GM06990 (cell line): ENCODE measurements at places on chromosomes 3 and 15.

GRCh38 chr3:51830836-51831385, 30.5 kb upstream of the IQCF2 start:
- no peak for DNase-seq

DNA sequence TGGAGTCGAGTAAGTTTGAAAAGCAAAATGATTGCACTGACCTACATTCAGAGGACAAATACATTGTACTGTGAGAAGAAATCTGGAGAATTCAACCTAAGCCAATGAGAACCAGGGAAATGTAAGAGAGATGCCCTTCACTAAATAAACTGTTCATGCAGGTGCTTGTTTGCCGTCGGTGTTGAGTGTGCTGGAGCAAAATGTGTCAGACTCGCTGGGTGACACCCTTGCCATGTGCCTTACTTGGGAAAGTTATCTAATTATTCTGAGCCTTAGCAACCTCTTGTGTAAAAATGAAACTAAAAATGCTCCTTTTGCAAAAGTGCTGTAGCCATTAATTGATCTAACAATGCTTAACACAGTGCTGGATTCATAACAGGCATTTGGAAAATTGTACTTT, 140.4 kb downstream of the GABRB3 start:
- no peak for DNase-seq

GRCh38 chr3:48428572-48429316, 1.1 kb downstream of the PLXNB1 start:
- no peak for DNase-seq

DNA sequence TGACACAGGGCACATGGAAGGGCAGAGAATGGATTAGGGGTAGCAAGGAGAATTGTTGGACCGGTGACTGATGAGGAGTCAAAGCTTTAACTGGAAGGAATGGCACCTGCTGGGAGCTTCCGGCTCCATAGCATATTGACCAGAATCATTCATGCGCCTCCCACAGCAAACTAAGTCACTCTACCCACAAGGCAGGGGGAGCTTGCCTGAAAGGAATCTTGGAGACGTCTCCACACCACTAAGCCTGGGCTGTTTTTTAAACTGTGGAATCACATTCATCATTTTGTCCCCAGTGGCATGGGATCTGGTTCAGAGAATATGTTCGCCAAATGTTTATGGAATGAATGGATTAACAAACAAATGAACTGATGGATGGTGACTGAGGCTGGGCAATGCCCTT, 57.0 kb upstream of the ITGA11 start:
- DNase-seq: no peak

DNA sequence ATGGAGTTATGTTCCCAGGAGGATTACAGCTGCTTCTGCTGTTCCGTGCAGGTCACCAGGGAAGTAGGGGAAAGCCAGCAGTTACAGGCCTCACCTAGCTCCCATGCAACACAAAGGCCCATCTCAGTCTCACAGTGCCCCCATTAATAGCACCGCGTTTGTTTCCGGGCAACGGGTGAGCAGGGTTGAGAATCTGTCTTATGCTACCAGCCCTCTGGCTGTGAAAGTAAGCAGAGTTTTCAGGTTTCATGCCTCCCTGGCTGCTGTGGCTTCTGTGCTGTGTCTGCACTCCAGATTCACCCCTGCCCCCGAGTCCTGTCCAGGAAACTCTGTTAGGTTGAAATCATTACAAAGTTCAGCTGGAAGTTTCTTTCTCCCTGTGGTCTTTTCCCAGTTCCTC, 254.4 kb upstream of the GPR149 start:
- DNase-seq: no peak

GRCh38 chr3:21524133-21524532, 226.9 kb downstream of the ZNF385D start:
- no peak for DNase-seq

DNA sequence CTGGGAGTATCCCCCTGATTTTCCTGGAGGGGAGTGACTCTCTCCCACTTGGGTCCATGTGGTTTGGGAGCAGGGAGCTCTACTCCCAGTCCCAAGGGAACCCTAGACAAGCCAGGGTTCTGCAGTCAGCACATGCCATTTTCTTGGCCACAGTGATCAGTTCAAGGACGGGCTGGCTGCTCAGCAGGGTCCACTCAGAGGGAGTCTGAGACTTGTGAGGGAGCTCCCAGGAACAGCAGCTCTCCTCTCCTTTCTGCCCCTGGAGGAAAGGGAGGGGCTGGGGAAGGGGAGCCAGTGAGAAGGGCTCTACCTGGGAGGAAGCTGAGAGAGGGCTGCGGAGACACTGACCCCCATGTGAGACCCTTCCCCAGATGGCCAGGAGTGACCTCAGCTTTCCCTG, 29.1 kb upstream of the LMCD1 start:
- DNase-seq: no peak

- peak; percentile 58 for DNase-seq
Observed at GRCh38 chr3:53709860-53710674, 136.2 kb downstream of the CHDH start.

DNA sequence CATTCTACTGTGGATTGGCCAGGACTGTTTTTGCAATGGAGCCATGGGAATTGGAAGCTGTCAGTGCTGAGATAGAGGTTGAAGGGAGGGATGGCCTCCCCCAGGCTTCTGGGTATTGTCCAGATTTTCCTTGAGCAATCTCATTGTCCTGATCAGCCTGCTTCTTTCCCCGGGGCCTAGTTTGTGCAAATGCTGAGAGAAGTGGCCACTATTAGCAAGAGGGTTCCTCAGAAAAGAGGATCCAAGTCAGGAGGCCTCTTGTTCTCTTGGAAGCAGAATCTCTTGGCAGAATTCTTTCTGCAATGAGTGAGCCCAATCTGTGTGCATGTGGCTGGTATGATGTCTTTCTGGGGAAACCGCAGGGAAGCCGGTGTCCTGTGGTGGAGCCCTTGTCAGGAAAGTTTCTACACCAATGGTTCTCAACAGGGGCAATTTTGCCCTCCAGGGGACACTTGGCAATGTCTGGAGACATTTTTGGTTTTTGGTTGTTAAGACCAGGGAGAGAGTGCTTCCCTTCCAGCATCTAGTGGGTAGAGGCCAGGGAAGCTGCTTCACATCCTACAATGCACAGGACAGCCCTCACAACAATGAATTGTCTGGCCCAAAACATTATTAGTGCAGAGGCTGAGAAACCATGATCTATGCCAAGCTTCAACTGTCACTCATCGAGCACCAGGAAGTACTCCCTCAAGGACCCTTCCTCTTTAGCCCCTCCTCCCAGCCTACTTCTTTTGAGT, 2.0 kb downstream of the LIPC start:
- DNase-seq: no peak

- no peak for DNase-seq
Observed at GRCh38 chr3:157129803-157130466, 30.0 kb downstream of the CCNL1 start.

- no peak for DNase-seq
Observed at GRCh38 chr3:183812761-183813445, 12.5 kb downstream of the MAP6D1 start.

DNA sequence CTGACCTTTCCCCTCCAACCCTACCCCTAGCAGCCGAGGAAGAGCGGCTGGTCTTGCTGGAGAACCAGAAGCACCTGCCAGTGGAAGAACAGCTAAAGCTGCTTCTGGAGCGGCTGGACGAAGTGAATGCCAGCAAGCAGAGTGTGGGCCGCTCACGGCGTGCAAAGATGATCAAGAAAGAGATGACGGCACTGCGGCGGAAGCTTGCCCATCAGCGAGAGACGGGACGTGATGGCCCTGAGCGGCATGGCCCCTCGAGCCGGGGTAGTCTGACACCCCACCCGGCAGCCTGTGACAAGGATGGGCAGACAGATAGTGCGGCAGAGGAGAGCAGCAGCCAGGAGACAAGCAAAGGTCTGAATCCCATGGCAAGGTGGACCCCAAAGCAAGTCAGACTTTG, 6.2 kb upstream of the OGG1 start:
- DNase-seq: no peak

GRCh38 chr15:48962662-48963523, 826 bp downstream of the SHC4 start:
- DNase-seq: no peak

DNA sequence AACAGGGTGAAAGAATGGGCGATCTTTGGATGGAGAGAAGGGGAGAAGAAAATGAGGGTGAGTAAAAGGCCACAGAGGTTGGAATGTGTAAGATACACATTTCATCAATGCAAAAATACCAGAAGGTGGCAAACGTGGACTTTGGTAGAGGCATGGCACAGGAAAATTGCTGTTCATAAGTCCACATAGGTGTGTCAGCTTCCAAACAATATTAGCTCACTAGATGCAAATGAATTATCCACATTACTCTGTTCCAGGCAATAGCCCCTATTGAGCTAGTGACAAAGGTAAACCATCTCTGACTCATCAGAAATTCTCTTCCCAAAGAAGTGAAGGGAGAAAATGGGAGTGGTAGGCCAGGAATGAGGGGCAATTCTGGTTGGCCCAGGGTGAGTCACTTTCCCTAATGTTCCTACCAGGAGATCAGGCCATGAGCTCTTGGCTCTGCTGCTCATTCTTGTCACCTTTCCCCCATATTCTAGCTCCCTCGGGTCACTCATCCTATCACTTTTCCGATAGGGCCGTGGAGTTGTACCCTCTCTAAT, 19.9 kb downstream of the ACKR2 start:
- no peak for DNase-seq

DNA sequence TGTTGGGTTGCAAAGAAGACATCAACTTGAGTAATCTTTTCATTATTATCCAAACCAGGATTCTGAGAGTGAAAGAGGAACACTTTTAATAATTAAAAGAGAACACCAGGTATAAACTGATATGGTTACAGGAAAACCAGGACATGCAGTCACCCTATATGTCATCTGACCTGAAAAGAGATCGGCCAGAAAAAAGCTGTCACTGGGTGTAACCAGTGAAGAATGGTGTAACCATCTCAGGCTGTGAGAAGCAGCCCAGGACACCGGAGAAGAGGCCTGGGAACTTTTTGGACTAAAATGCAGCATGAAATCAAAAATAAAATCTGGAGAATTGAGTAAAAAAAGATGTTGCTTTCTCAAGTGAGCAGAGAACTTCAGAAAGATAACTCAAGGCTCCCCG, 10.1 kb upstream of the CCDC80 start:
- no peak for DNase-seq

DNA sequence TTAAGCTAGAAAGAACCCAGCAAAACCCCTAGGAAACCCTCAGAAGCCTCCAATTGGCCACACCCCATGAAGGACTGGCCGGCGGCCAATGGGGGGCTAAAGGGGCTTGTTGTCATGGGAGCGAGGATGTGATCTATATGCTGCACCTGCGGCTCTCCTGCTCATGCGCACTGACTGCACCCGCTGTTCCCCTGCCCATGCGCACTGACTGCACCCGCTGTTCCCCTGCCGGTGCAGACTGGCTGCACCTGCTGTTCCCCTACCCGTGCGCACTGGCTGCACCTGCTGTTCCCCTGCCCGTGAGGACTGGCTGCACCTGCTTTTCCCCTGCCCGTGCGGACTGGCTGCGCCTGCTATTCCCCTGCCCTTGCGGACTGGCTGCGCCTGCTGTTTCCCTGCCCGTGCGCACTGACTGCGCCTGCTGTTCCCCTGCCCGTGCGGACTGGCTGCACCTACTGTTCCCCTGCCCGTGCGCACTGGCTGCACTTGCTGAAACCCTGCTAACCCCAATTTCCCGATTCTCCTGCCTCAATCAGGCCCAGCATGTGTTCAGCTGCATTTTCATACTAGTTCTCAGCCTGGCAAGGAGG, 16.8 kb upstream of the MCCC1 start:
- DNase-seq: peak; percentile 88

DNA sequence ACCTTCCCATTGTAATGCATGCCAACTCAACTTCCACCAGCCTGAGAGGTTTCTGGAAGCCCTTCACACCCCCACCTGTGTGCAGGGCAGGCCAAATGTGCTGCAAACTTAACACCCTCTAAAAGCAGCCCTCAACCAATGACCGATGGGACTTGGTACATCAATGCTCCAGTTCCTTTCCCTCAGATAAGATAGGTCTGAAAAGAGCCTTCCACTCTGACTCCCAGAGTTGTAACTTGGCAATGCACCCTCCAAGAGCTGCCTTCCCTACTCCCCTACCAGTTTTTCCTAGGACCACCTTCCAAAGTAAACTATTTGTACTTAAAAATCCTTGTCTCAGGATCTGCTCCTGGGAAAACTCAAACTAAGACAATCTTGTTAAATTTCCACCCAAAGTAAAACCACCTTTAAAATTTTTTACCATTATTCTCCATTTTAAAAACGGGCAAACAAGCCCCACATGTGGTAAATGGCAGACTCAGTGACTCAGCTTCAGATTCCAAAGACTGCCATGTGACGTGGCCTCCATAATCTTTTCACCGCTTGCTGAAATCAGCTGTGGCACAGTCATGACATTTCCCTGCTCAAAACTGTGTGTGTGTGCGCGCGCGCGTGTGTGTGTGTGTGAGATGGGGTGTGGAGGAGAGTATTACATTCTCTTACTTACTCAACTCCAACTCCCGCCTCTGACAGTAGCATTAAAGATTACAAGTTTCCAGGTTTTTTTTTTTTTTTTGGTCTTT, 17.2 kb downstream of the RASGRP1 start:
- DNase-seq: no peak

DNA sequence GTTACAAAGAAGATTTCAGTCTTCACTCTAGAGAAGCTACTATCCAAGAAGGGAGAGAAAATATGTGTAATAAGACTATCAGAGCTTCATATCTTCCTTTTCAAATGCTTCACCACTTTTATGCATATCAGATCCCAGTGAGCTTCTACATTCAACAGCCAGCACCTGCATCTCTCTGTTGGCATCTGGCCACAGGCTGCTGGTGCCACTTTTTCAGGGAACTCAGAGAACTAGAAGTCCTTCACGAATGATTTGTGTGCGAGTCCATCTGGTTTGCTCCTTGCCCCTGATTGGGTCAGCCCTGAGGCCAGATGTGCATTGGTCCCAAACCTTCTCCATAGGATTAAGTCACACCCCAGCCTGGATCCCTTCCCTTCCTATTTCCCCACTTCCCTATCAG, 22.1 kb downstream of the SNTN start:
- DNase-seq: no peak

GRCh38 chr3:115658337-115659181, 35.2 kb downstream of the GAP43 start:
- peak; percentile 88 for DNase-seq

- no peak for DNase-seq
Observed at GRCh38 chr15:78540871-78541743, 863 bp downstream of the PSMA4 start.

GRCh38 chr3:59406943-59407342, 357.1 kb upstream of the CFAP20DC start:
- no peak for DNase-seq

- DNase-seq: no peak
Observed at GRCh38 chr3:186125118-186125517, 16.2 kb upstream of the ETV5 start.

DNA sequence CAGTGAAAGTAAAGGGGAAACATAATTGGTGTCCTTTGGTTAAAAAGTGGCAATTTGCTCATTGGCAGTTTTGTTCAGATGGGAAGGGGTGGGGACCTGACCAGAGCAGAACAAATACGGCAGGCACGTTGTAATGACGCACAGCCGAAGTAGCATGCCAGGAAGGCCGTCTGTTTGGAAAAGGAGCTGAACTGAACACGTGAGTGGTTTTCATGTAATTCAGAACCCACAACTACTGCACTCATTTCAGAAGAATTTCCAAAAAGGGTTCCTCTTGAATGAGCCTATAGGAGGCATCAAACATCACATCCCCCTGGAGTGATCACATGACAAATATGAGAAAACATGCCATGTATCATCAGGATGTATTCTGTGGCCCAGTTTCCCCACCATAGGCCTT, 42.9 kb upstream of the LMCD1 start:
- DNase-seq: no peak
